Panc1 (cell line): ENCODE measurements at places on chromosomes 16 and 17.

- no peak for DNase-seq
Measured at GRCh38 chr17:17677299-17678040, 3.8 kb upstream of the RAI1 start.

DNA sequence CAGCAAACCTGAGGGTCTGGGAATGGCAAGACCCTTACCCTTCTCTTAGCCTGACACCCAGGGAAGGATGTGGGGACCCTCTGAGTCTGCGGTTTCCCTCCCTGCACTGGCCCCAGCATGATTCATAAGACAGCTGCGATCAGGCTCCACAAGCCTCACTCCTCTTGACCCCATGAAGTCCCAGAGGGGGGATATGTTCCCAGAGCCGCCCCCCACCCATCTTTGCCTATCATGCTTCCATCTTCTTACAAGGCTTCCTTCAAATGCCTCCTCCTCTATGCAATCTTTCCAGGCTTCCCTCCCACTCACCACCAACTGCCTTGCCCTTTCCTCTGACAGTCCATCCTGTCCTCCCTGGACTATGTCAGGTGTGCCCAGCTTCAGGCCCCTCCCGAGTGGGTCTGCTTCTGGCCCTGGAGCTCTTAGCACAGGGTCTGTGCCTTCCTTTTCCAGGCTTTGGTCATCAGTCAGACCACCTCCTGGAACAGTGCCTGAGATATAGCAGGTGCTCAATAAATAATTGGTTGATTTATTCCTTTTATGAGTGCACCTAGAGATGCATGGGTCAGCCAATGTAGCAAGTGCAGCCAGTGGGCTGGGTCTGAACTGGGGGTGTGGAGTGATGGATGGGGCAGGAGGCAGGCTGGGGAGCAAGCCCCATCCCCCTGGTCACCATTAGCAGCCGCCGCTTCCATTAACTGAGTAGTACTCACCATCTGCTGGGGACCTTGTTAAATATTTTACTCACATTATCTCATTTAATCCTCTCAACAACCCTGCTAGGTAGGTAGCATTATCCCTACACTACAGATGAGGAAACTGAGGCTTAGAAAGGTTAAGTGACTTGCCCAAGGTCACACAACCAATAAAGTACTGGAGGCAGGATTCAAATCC lies 8.4 kb downstream of the DLX3 start:
- DNase-seq, result no peak

- no peak for DNase-seq
Measured at GRCh38 chr17:41972571-41973407, 6.2 kb downstream of the CNP start.

GRCh38 chr17:59010026-59010425 lies 96.7 kb downstream of the TRIM37 start:
- no peak for DNase-seq

DNA sequence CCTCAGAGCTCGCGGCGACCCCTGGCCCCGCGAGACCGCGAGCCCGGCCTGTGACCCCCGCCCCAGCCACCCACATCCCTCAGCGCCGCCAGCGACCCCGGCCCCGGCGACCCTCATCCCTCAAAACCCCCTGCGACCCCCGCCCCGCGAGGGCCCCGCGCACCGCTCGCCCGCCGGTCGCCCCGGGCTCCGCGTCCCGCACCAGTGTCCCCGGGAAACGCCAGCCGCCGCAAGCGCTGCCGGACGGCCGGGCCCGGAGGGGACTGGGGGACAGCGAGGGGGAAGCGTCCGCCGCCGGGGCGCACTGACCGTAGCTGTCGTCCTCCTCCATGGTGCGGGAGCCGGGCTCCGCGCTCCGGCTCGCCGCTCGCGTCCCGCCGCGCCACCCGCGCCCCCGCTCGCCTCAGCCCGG lies at the start of gene CYTH1:
Gene CYTH1, minus strand, starts transcription at position 381 of the 412 bp plus-strand sequence. Its CDS starts 50 bp downstream, at position 331.
- no peak for DNase-seq

DNA sequence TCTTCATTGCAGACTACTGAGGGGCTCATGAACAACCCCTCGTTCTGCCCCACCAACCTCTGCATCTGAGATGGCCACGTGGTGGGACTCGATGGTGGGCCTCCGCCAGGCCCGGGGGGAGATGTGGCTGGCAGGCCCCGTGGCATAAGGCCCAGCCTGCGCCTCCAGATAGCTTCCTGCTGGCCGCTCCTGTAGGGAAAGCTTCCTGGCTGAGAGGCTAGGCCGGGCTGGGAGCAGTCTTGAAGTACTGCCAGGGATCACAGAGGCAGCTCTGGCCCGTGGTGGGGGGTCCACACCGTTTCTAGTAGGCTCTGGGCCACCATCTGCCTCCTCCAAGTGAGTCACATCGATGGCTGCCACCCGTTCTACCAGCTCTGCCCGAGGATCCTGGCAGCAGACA lies 7.6 kb downstream of the CAMKK1 start:
- DNase-seq, result no peak

GRCh38 chr16:31678649-31679325 lies 151.1 kb downstream of the AHSP start:
- DNase-seq, result no peak
